ENCODE measurements at places on chromosomes 3 and 15.

GRCh38 chr3:38843898-38844297 lies 27.9 kb upstream of the SCN10A start:
- DNase-seq, result no peak

- no peak for DNase-seq
These were observed 32.4 kb downstream of the MEGF11 start for GRCh38 chr15:66221126-66221525.

DNA sequence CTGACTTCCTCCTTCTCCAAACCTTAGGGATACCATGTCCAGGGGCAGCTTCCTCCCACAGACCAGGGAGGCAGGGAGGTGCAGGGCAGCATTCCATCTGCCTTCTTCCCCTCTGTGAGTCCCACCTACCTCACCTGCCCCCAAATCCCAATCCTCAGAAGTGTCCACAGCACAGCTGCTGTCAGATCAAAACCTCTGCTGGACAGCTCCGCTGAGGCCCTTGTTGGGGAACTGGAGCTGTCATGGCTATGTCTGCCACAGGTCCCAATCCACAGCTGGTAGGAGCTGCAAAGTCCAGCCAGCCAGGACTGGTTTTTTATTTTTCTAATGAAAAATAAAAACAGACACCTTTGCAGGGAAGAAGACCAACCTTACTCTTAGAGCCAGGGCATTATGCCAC lies 40.7 kb upstream of the TBC1D21 start:
- DNase-seq, result no peak

- peak; percentile 37 for DNase-seq
These were observed 29.2 kb upstream of the CYP11A1 start for GRCh38 chr15:74396445-74397238.

GRCh38 chr3:178487752-178488151 lies 48.5 kb upstream of the KCNMB2 start:
- DNase-seq, result no peak

DNA sequence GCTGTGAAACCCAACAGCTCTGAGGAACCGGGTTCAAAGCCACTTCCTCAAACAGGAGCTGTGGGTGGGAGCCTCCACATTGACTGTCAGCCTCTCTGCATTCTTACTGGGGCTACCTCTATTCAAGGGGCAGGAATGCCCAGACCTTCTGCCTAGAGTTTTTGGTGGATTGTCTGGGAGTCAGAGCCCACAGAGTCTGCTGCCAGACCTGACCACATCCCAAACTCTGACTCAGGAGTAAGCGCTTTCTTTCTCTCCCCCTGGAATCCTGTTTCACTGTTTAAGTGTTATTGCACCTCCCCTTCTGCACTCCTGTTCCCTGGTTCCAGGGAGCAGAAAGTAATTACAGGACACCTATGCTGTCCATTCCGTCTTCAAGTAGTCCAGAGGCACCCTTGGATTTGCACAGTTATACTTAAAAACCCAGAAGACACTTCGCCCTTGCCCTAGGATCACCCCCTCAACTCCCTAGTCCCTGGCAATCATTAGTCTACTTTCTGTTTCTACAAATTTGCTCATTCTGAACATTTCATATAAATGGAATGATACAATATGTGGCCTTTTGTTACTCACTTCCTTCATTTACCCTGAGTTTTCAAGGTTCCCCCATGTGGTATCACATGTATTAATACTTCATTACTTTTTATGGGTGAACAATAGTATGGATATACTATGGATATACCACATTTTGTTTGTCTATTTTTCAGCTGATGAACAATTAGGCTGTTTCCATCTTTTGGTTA lies 37.9 kb upstream of the TJP1 start:
- no peak for DNase-seq

DNA sequence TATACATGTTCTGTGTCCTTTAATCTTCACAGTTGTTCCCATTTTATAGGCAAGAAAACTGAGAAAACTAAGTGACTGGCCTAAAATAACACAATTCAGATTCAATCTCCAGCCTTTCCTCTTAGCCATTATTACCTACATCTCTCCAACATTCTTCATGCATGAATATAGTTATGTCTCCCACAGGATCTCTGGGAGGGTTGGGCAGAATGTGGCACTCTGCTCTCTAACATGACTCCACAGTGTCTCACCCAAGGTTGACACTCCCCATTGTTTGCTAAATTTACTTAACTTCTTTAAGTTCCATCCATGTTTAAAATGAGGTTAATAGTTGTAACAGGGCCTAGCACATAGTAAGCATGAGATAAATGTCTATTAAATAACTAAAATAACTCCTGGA lies 276.3 kb downstream of the ERC2 start:
- no peak for DNase-seq

DNA sequence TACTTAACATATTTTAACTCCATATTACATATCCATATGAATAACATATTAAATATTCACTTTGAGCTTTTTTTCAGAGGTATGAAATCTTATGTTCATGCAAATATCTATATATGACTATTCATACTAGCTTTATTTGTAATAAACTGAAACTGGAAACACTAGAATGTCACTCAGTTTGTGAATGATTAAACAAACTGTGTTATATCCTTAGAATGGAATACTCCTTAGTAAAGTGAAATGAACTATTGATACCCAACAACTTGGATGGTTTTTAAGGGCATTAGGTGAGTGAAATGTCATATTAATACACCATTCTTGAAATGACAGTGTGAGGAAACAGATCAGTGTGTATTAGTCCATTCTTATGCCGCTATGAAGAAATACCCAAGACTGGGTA lies 45.4 kb downstream of the ARHGAP11B start:
- DNase-seq, result no peak

DNA sequence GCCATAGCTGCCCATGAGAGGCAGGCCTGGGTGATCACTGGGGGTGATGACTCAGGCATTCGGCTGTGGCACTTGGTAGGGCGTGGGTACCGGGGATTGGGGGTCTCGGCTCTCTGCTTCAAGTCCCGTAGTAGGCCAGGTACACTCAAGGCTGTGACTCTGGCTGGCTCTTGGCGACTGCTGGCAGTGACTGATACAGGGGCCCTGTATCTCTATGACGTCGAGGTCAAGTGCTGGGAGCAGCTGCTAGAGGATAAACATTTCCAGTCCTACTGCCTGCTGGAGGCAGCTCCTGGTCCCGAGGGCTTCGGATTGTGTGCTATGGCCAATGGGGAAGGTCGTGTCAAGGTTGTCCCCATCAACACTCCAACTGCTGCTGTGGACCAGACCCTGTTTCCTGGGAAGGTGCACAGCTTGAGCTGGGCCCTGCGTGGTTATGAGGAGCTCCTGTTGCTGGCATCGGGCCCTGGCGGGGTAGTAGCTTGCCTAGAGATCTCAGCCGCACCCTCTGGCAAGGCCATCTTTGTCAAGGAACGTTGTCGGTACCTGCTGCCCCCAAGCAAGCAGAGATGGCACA lies 5.3 kb downstream of the WDR6 start:
- DNase-seq, result no peak

GRCh38 chr3:127816783-127817405 lies 5.4 kb downstream of the MGLL start:
- no peak for DNase-seq

DNA sequence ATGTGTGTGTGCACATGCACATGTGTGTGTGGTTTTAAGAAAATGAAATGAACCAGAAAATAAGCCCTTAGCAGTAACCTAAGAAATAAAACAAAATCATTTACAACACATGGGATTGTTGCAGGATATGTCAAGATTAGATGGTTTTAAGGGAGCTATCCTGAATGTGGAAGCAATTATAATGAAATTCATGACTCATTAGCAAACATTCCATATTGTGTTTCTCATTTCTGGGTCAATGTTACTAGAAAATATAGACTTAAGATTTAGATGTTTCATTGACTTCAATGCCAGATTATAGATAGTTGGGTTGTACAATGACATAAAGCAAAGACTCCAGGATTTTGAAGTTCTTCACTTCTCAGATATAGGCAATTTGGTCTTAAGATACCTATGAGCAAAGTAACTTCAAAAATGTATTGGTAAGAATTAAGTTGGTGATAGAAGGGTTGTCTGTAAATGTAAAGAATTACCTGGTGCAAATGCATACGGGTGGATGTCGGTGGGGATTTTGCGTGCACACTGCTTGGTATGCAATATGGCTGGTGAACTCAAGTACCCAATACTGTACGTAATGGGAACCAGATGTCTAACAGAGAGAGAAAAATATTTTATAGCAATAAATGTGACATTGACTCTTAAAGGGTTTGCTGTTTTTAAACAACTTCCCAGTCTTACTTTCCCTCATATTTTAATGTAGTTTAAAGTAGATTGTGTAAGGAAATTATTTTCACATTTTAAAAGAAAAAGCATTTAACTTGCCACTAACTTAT lies 53.9 kb upstream of the NR2F2 start:
- no peak for DNase-seq

- no peak for DNase-seq
These were observed 237 bp upstream of the ZNF662 start for GRCh38 chr3:42905740-42906069.

- DNase-seq, result no peak
These were observed 185.5 kb upstream of the ANKRD28 start for GRCh38 chr3:15983232-15983631.

- no peak for DNase-seq
These were observed 178.5 kb upstream of the ZBTB20 start for GRCh38 chr3:115325539-115325938.

DNA sequence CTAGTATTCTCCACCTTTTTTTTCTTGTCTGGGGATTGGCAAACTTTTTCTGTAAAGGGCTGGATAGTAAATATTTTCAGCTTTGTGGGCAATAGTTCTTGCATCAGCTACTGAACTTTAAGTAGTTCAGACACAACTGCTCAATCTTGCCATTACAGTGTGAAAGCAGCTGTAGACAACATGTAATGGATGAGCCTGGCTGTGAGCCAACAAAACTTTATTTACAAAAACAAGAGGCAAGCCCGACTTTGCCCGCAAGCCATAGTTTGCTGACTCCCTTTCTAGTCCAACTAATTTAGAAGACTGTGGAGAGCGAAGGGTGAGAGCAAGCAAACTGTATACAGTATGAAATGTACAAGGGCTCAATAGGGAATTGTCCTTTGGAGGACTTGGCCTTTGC lies 6.2 kb downstream of the FRMD4B start:
- DNase-seq, result no peak

- no peak for DNase-seq
These were observed 34.5 kb downstream of the MFSD1 start for GRCh38 chr3:158836312-158836711.

DNA sequence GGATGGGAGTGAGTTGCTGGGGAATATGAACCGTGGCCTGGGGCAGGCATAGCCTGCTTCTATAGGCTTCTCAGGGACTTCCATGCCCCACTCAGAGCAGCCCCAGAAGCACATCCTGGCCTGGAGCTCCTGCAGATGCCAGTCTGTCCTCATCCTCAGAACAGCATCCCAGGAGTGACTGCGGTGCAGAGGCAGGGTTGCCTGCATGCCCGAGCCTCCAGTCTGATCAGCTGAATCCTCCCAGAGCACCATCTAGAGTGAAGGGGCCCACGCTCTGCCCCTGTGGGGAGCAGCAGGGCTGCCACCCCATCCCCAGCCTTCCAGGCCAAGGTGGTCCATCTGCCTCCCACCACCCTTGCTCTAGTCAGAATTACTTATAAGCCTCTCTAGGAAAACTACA lies 44.7 kb upstream of the APEH start:
- DNase-seq, result no peak

DNA sequence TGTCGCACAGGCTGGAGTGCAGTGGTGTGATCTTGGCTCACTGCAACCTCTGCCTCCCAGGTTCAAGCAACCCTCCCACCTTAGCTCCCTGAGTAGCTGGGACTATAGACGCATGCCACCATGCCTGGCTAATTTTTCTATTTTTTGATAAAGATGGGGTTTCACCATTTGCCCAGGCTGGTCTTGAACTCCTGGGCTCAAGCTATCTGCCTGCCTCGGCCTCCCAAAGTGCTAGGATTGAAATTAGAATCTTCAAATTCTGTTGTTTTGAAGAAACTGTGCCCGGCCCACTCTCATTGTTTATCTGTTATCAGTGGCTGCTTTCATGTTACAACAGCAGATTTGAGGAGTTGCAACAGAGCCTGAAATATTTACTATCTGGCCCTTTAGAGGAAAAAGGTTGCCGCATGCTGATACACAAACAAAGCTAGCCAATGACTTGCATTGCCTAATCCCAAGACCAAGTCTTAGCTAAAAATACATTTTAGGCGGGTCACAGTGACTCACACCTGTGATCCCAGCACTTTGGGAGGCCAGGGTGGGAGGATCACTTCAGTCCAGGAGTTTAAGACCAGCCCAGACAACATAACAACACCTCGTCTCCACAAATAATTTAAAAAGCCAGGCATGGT lies 43.2 kb upstream of the PPP4R2 start:
- DNase-seq, result no peak

GRCh38 chr15:64836023-64836536 lies 5.6 kb upstream of the PLEKHO2 start:
- no peak for DNase-seq

GRCh38 chr15:67030036-67030762 lies 35.2 kb upstream of the SMAD3 start:
- DNase-seq, result no peak

DNA sequence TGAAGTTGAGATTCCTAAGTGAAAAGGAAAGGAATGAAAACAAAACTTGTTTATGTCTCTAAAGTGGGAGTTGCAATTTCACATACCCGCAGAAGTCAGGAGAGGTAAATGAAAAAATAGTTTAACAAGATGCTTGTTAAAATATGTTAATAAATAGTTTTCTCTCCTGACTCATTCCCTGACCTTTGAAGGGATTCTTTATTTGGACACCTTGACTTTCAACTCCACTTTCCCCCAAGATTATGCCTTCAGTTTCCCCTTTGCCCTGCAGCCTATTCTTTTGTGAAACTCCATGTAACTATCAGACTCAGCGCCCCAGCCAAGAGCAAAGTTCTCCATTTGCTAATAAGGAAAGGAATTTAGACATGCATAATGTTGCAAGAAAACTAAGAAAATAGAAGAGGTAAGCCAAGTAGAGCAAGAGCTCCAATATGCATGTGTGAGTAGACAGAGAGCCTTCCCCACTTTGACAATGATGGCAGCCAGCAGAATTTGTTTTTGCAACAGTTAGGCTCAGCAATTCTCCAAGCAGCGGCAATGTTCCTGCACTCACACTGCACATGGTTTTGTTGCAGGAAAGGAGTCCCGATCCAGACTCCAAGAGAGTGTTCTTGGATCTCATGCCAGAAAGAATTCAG lies 61.2 kb downstream of the CD200 start:
- DNase-seq, result no peak

DNA sequence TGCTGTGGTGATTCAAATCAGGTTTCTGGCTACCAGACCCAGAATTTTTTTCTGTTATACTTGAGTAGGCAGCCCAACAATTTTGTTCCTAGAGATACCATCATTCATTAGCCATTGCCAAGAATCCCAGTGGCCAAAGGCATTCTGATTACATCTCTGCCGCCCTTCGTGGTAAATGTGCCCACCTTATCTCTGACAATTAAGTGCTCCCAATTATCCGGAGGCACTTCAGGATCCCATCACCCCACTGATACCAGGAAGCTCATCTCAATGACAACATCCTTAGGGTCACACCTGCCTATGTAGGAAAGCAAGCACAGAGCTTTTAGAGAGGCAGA lies 43.2 kb upstream of the RPL35A start:
- DNase-seq, result no peak

DNA sequence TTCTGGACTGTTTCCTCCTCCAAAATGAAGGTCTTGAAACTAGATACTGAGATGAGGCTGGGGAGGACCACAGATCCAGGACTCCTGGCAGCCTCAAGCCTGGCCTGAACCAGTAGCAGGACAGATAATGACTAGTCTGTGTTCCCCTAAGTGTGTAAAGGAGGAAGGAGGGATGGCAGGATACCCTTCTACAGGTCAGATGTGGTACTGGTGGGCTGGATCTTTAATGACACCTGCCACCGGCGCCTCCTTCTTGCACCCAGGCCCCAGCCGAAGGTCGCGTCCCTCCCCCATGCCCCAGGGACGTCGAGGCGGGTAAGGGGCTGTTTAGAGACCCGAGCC lies 556 bp downstream of the USP19 start:
- no peak for DNase-seq
